ENCODE measurements at places on chromosomes 2 and 18. TPM values are rescaled to one million over a fixed set of nuclear protein-coding genes. Genes with fewer than 3 reads are reported as not detected.

The SPP2 gene
- not detected for total RNA-seq

The HOXD13 gene
- total RNA-seq, result not detected

The TMEM163 gene
- total RNA-seq, result not detected

The REG3G gene
- not detected for total RNA-seq

The NTSR2 gene
- not detected for total RNA-seq

The CHMP3 gene
- total RNA-seq, result 90.2 TPM

- H3K36me3 ChIP-seq, result no peaks in the 10 kb centered on the region
- H3K4me1 ChIP-seq, result no peaks in the 10 kb centered on the region
- no peak for DNase-seq
- H3K4me3 ChIP-seq, result no peak overlapping the region
- H3K27ac ChIP-seq, result no peak overlapping the region
- no peaks in the 10 kb centered on the region for H3K27me3 ChIP-seq
Measured at GRCh38 chr2:190090148-190090547, 27.6 kb upstream of the MSTN start.

GRCh38 chr2:60552078-60552850 lies 1.2 kb downstream of the BCL11A start:
- peaks cover 54% of the 10 kb centered on the region for H3K27me3 ChIP-seq
- no peaks in the 10 kb centered on the region for H3K36me3 ChIP-seq
- no peaks in the 10 kb centered on the region for H3K4me1 ChIP-seq
- H3K27ac ChIP-seq, result no peak overlapping the region

GRCh38 chr2:24613154-24613814 lies 122.2 kb downstream of the NCOA1 start:
- H3K27ac ChIP-seq, result no peak overlapping the region
- no peaks in the 10 kb centered on the region for H3K4me1 ChIP-seq
- no peaks in the 10 kb centered on the region for H3K27me3 ChIP-seq
- no peak for DNase-seq

DNA sequence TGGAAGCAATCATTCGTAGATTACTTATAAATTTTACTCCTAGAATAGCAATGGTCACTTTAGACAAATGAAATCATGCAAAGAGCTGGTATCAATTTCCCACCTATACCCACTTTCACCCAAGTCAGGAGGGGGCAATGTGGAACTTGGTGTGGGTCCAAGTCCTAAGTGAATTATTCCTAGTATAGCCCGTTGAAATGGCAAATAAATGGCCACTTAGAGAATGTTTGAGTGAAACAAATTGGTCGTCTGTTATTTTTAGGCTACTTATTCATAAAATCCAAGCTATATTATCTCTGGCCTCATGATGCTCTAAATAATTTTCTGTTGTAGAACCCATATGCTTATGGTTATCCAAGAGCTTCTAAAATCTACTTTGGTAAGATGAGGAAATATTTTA lies 98.1 kb downstream of the MYO3B start:
- H3K36me3 ChIP-seq, result no peaks in the 10 kb centered on the region
- DNase-seq, result no peak
- no peaks in the 10 kb centered on the region for H3K4me1 ChIP-seq
- no peak overlapping the region for H3K27ac ChIP-seq
- H3K27me3 ChIP-seq, result no peaks in the 10 kb centered on the region
- H3K4me3 ChIP-seq, result no peak overlapping the region

GRCh38 chr2:120927265-120927628 lies 191.6 kb downstream of the GLI2 start:
- no peak overlapping the region for H3K27ac ChIP-seq
- H3K36me3 ChIP-seq, result no peaks in the 10 kb centered on the region
- H3K4me1 ChIP-seq, result no peaks in the 10 kb centered on the region
- no peak overlapping the region for H3K4me3 ChIP-seq

DNA sequence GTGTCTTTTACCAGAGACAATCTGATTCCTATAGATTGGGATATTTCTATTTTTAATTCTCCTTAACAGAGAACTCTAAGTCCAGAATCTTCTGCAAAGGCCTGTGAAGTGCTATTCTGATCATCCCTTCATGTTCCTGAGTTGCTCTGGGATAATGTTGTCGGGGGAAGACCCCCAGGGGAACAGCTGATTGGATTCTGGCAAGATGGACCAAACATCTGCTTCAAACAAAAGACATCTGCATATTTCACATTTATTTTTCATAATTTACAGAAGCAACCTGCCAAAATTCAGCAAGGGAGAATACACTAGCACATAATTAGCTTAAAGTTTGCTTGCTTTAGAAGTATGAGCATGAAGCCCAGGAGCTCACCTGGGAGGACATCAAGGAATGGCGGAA lies 116.0 kb upstream of the ETAA1 start:
- no peaks in the 10 kb centered on the region for H3K36me3 ChIP-seq
- H3K27ac ChIP-seq, result no peak overlapping the region
- H3K4me1 ChIP-seq, result no peaks in the 10 kb centered on the region
- no peaks in the 10 kb centered on the region for H3K27me3 ChIP-seq

GRCh38 chr18:35408843-35409261 lies 31.7 kb upstream of the ZNF396 start:
- no peaks in the 10 kb centered on the region for H3K4me1 ChIP-seq
- no peak overlapping the region for H3K27ac ChIP-seq
- H3K27me3 ChIP-seq, result no peaks in the 10 kb centered on the region
- no peak for DNase-seq
- no peaks in the 10 kb centered on the region for H3K36me3 ChIP-seq
- no peak overlapping the region for H3K4me3 ChIP-seq

DNA sequence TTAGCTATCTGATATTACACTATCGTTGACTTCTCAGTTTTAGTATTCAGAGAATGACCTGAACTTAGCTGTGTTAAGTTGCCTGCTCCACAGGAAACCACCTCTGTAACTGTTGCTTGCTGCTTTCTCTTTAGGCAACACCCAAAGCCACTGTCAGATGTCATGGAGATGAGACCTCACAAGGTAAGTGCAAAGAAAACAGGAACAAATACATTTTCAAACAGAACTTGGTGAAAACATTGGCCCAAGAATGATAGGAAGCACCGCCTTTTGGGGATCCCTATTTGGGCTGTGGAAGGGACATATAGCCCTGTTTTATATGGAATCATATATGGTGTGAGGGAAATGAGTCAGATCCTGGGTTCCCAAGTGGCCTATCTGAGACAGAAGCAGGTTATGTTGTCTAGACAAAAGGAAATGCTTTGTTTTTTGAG lies 143.4 kb downstream of the UBE2E3 start:
- no peak overlapping the region for H3K27ac ChIP-seq
- H3K36me3 ChIP-seq, result no peaks in the 10 kb centered on the region
- no peak overlapping the region for H3K4me3 ChIP-seq
- DNase-seq, result no peak
- no peaks in the 10 kb centered on the region for H3K27me3 ChIP-seq

DNA sequence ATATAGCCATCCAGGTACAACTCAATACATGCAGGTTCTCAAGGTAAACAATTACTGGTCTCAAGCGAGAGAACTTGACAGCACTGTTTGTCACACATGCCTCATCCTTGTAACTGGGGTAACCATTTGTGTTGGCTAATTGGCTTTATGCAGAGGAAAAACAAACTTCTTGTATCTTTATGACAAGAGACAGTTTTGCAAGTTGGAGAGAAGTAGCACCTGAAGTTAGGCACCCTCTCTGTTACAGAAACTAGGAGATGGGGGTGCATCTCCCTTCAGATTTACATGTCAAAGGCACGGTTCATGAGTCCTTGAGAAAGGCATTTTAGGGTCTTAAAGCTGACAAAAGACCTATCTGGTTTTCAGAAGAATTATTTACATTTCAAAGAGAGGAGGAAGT lies 241.7 kb downstream of the CD226 start:
- no peak for DNase-seq
- no peak overlapping the region for H3K27ac ChIP-seq
- H3K27me3 ChIP-seq, result no peaks in the 10 kb centered on the region

GRCh38 chr18:46915800-46916550 lies 1.3 kb downstream of the PIAS2 start:
- H3K36me3 ChIP-seq, result no peaks in the 10 kb centered on the region
- no peaks in the 10 kb centered on the region for H3K27me3 ChIP-seq
- no peak overlapping the region for H3K27ac ChIP-seq
- H3K4me1 ChIP-seq, result no peaks in the 10 kb centered on the region
- DNase-seq, result no peak
- peak overlapping the region; percentile 52 for H3K4me3 ChIP-seq

DNA sequence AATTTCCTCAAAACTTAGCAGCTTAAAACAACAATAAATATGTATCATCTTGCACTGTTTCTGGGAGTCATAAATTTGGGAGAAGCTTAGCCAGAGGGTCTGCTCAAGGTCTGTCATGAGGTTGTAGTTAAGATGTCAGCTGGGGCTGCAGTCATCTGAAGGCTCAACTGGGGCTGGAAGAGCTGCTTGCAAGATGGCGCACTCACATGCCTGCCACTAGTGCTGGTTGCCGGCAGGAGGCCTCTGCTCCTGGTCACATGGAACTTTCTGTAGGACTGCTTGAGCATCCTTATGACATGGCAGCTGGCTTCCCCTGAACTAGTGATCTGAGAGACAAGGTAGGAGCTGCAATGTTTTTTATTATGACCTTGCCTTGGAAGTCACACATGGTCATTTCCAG lies 215.5 kb upstream of the HAAO start:
- no peak for DNase-seq
- H3K27ac ChIP-seq, result no peak overlapping the region
- H3K27me3 ChIP-seq, result no peaks in the 10 kb centered on the region
- H3K36me3 ChIP-seq, result no peaks in the 10 kb centered on the region
- no peaks in the 10 kb centered on the region for H3K4me1 ChIP-seq
- H3K4me3 ChIP-seq, result no peak overlapping the region

GRCh38 chr2:197152451-197153228 lies 157.9 kb downstream of the ANKRD44 start:
- no peaks in the 10 kb centered on the region for H3K36me3 ChIP-seq
- H3K4me3 ChIP-seq, result no peak overlapping the region
- H3K27me3 ChIP-seq, result no peaks in the 10 kb centered on the region
- no peak overlapping the region for H3K27ac ChIP-seq
- no peaks in the 10 kb centered on the region for H3K4me1 ChIP-seq

DNA sequence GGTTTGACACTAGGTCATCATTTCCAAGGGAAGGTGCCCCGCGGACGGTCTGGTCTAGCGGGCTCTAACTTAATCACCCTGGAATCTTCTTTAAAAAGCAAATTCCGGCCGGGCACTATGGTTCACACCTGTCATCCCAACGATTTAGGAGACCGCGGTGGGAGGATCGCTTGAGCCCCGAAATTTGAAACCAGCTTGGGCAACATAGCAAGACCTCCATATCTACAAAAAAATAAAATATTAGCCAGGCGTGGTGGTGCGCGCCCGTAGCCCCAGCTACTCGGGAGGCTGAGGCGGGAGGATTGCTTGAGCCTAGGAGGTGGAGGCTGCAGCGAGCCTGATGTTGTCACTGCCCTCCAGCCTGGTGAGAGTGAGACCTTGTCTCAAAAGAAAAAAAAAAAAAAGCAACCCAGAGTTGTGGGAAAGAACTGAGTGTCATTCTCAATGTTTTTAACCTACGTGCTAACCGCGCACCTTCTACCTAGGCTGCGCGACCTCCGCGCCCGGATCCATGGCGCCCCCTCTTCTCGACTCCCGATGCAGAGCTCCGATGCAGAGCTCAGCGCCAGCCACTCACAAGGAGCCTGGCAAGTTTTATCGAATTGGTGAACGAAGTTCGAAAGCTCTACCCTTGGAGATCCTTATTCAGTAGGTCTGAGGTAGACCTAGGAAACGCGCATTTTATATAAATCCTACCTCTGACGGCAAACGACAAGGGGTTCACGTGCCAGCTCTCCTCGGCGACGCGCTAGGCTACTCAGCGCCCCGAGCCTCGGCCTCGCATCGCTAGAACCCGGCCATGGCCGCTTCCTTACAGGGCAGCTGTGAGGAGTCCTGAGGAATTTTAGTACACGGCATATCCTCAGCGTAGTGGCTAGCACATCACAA lies 888 bp upstream of the TWSG1 start:
- H3K4me1 ChIP-seq, result no peaks in the 10 kb centered on the region
- peak; percentile 15 for DNase-seq
- H3K36me3 ChIP-seq, result no peaks in the 10 kb centered on the region
- H3K27me3 ChIP-seq, result no peaks in the 10 kb centered on the region

GRCh38 chr2:190809876-190810525 lies 70.6 kb upstream of the GLS start:
- H3K27ac ChIP-seq, result no peak overlapping the region
- H3K4me1 ChIP-seq, result no peaks in the 10 kb centered on the region
- no peaks in the 10 kb centered on the region for H3K27me3 ChIP-seq
- no peak overlapping the region for H3K4me3 ChIP-seq
- DNase-seq, result no peak

- no peaks in the 10 kb centered on the region for H3K27me3 ChIP-seq
- DNase-seq, result no peak
- H3K27ac ChIP-seq, result no peak overlapping the region
- H3K36me3 ChIP-seq, result no peaks in the 10 kb centered on the region
- H3K4me3 ChIP-seq, result no peak overlapping the region
Measured at GRCh38 chr2:21422050-21422449, 298.3 kb downstream of the TDRD15 start.

GRCh38 chr2:215680605-215681598 lies 245.0 kb upstream of the FN1 start:
- H3K27me3 ChIP-seq, result no peaks in the 10 kb centered on the region
- H3K36me3 ChIP-seq, result no peaks in the 10 kb centered on the region
- H3K4me1 ChIP-seq, result no peaks in the 10 kb centered on the region
- DNase-seq, result no peak
- H3K4me3 ChIP-seq, result no peak overlapping the region
- no peak overlapping the region for H3K27ac ChIP-seq

DNA sequence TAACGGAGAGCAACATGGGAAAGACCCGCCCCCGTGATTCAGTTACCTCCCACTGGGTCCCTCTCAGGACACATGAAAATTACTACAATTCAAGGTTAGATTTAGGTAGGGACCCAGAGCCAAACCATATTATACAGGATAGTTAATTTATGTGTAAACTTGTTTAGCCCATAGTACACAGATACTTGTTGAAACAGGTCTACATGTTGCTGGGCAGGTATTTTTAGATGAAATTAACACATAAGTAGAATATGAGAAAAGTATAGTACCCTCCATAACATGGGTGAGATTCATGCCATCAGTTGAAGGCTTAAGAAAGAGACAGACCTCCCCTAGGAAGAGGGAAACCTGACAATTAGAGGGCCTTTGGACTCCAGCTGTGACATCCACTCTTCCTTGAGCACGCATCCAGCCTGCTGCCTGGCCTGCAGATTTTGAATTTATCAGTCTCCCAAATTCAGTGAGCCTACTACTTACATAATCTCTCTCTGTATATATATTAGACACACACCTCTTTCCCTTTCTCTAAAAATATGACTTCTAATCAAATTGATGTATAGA lies 463.5 kb upstream of the NETO1 start:
- H3K36me3 ChIP-seq, result no peaks in the 10 kb centered on the region
- DNase-seq, result no peak
- no peaks in the 10 kb centered on the region for H3K27me3 ChIP-seq
- no peak overlapping the region for H3K4me3 ChIP-seq
